H4 (cell line): ENCODE measurements at places on chromosomes 3 and 15. TPM values are rescaled to one million over a fixed set of nuclear protein-coding genes. Genes with fewer than 3 reads are reported as not detected.

GRCh38 chr15:69603369-69604071, 150.9 kb downstream of the RPLP1 start:
- no peak for DNase-seq

GRCh38 chr3:59788133-59788532, 738.3 kb upstream of the CFAP20DC start:
- DNase-seq, result no peak

GRCh38 chr15:41568350-41569017, 9.5 kb downstream of the TYRO3 start:
- no peak for DNase-seq

GRCh38 chr3:58630076-58630709, 36.4 kb downstream of the FAM3D start:
- DNase-seq, result peak; percentile 22

DNA sequence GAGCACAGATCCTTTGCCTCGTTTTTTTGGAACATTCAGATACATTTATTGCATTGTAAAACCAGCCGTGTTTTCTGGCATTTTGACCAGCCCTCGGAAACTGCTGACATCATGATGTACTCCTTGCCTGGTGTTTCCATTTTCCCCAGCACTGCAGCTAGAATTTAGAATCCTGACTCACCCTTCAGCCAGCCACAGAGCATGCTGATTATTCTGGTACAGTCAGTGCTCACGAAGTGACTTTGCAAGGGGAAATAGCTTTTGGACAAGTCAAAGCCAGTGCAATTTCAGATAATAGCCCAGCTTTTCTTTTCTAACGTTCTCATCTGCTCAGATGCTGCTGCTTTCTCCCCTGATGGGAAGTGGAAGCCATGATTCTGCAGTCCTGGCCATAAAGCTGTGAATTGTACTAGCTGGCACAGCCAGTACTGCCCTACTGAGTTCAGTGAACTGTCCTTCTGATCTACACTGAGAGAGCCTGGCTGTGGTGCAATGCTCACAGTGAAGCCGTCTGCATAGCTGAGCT, 12.1 kb upstream of the CNBP start:
- peak; percentile 90 for DNase-seq

DNA sequence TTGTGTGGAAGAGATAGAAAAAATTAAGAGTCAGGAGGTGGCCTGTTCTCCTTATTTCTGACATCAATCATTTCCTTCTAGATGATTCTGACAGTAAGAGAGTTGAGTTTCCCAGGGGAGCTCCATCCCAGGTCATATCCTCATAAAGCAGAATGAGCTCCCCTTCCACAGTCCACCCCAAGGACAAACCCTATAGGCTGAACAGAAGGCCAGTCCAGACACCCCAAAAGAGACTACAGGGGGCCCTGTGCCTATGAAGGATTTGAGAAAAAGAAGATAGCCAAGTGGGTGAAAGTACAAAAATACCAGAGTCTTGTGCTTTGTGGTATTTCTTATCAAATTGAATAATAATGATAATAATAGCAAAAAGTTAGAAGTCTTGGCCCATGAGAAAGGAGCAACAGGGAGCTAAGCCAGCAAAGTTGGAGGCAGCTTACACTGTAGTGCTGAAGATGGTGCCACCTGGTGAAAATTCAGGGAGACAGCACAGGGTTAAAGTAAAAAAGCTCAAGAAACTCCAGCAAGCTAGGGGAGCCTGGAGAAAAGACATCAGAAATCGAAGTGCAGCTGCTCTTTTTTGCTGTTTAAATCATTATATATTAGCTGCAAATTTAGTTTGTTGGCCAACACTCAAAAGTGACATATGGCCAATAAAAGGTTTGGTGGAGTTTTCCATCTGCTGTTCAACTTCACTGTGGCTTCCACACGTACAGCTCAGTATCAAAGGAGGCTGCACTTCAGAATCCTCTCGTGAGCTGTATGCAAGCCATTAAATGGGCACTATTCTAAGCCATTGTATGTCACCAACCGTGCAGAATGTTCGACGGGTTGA, 35.8 kb upstream of the SLC24A5 start:
- peak; percentile 52 for DNase-seq

DNA sequence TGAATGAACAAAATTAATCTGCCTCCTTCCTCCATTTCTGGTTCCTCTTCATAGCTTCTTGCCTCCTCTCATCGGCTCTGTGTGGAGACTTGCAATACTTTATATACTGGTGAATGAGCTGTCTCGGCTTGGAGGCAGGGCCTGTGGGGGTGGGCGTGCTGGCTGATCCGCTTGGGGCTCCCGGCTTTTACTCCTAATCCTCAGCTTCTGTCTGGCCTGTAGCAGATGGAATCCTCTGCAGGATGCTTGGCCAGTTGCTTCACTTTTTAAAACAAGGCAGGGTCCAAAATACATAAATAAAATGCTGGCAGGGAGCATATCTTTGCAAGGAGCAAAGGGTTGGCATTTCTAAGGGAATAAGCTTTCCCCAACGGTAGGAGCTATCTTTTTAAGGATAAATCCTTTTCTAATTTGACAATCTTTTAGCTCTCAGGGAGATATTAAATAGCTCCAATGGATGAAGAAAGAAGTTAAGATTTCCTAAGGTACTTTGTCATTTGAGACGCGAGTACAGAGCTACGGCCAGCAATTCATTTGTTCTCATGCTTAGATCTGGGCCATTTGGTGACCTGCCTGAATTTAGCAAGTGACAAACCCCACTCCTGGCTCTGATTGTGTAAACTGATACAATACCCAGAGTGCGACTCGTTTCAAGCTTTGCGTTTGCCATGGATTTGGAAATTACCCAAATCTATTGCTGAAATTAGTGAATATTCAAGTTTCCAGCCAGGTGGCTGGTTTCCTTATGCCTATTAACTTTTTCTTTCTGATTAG, 18.9 kb downstream of the SV2B start:
- no peak for DNase-seq

GRCh38 chr3:120196333-120196732, 88.7 kb downstream of the GPR156 start:
- no peak for DNase-seq

- no peak for DNase-seq
These were observed 1037.6 kb upstream of the NR2F2 start for GRCh38 chr15:95292785-95293450.

GRCh38 chr3:8313560-8314267, 187.9 kb upstream of the LMCD1 start:
- DNase-seq, result no peak

DNA sequence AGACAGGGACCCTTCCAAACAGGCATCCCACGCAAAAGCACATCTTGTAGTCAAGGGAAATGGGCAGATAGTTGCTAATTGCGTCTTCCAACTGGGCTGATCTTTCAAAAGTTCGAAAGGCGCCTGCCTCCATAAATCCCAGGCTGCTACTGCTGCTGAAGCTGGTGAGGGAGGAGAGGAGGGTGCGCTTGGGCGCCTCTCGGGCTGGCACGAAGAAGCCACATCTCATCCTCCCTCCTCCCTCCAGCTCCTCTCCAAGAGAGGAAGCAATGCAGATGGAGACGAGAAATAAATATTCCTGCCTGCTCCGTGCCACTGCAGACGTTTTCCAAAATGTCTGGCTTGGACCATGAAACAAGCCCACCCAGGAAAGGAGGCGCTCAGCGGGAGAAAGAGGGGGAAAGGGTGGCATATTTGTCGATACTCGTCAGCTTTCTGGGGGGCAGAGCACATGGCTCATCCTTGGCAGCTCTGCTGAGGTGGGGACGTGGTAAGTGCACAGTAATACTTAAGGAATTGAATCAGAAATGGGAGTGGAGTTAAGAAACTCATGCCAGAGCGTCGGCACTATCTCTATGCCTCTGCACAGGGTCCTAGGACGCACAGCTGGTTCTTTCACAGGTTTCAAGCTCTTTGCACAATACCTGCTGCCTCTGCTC, 88.9 kb upstream of the FEZF2 start:
- DNase-seq, result no peak

GRCh38 chr15:101599091-101599490, 53.1 kb downstream of the TM2D3 start:
- no peak for DNase-seq

- DNase-seq, result no peak
These were observed 114.6 kb downstream of the NFKBIZ start for GRCh38 chr3:101963902-101964362.

DNA sequence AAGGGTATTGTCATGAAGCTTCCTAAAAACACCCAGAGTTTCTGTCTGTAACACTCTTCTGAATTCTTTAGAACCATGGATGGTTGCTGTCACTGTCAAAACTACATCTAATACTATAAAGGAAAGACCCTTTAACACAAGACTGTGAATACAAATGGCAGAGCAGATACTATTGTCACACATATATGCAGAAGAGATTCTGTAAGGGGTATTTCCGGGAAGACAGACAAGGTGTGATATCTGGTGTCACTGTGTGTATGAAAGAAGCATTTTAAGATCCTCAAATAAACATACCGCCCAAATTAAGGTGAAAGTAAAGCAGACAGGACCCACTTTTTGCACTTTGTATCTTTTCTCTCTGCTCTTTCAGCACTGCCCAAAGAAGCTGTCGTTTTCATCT, 306.4 kb downstream of the RORA start:
- DNase-seq, result no peak

DNA sequence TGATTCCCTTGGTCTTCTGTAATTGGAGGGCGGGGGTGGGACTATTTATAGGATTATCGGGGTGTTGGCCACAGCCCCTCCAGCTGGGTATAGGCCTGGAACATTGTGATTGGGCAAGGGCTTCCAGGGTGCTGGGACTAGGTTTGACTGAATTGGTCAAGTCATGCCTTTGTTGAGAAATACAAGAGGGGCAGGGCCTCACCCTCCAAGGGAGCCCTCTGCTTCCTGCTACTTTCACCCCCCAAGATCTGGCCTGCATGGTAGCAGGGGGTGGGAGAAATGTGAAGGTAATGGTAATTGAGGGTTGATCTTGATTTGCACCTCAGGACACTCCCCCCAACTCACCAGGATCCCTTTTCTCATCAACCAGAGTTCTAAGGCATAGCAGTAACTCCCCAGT, 25.2 kb downstream of the TRIM71 start:
- no peak for DNase-seq

DNA sequence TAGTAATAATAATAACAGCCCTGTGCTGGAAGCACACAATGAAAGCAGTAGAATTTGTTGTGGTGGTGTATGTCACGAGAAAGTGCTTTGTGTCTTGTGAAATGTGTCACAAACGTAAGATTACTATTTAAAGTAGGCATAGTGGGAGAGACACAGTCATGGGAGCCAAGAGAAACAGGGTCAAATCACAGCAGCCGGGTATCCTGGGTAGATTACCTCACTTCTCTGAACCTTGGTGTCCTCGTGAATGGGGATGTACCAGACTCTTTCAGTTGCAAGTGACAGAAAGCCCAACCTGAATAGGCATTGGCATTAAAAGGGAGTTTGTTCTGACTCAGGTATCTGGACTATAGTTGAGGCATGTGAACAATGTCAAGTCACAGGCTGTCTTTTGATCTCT, 29.1 kb upstream of the SRGAP3 start:
- no peak for DNase-seq

The TM6SF1 gene
- total RNA-seq, result 0.04 TPM in 1 of 2 replicates, not detected in the other

The TMEM108 gene
- total RNA-seq, result 0.97 and 1.0 TPM in 2 replicates

The CFAP20DC gene
- total RNA-seq, result 3.9 and 8.8 TPM in 2 replicates

The ZNF80 gene
- total RNA-seq, result not detected in 2 replicates

The CHRM5 gene
- total RNA-seq, result not detected in 2 replicates
